ENCODE measurements at places on chromosomes 7 and 10.

DNA sequence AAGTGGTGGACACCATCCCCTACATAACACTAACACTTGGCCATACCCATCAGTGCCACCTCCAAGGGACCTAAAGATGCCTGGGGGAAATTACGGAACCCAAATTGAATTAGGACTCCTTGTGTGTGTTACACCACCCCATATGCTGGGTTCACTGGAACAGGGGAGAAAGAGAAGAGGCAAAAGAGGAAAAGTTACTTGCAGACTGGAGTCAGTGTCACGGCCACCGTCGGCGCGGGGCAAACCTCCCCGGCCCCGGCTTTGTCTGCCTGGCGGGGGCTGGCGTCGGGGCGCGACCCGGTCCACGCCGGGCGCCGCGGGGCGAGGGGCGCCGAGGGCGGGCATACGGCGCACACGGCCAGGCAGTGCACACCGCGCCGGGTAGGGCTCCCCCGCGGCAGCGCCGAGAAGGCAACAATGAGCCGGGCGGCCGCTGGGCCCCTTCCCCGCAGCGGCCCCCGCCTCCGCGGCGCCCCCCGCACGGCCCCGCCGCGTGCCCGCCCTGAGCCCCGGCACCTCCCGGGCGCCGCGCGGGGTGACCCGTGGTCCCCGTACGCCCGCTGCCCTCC, 171.1 kb downstream of the FAM107B start:
- peak; percentile 8 for DNase-seq

GRCh38 chr7:41967156-41967555, 264.3 kb upstream of the INHBA start:
- peak; percentile 79 for DNase-seq

GRCh38 chr10:18418541-18419215, 232.7 kb downstream of the NSUN6 start:
- no peak for DNase-seq

DNA sequence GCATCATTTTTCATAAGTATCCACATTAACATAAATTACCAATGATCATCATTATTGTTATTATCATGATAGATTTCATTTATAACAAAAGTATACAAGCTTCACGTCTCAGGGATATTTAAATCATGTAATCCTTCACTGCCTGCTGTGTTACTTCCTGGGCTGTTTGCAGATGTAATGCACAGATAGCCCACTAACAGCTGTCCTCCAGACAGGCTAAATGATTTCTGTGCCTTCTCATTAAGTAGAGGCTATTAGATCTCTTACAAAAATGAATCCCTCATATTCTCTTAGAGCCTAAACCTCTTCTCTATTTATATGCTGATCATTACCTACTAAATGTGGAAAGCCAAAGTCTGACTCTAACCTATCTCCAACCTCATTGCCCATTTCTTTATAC, 9.3 kb downstream of the PCLO start:
- no peak for DNase-seq

GRCh38 chr7:149622444-149623210, 125.0 kb upstream of the ZNF746 start:
- DNase-seq: no peak

- DNase-seq: no peak
Observed at GRCh38 chr7:16712916-16713315, 40.6 kb upstream of the TSPAN13 start.

Data from amniotic epithelial cell (primary cell).